ENCODE measurements at places on chromosomes 7 and 10.

DNA sequence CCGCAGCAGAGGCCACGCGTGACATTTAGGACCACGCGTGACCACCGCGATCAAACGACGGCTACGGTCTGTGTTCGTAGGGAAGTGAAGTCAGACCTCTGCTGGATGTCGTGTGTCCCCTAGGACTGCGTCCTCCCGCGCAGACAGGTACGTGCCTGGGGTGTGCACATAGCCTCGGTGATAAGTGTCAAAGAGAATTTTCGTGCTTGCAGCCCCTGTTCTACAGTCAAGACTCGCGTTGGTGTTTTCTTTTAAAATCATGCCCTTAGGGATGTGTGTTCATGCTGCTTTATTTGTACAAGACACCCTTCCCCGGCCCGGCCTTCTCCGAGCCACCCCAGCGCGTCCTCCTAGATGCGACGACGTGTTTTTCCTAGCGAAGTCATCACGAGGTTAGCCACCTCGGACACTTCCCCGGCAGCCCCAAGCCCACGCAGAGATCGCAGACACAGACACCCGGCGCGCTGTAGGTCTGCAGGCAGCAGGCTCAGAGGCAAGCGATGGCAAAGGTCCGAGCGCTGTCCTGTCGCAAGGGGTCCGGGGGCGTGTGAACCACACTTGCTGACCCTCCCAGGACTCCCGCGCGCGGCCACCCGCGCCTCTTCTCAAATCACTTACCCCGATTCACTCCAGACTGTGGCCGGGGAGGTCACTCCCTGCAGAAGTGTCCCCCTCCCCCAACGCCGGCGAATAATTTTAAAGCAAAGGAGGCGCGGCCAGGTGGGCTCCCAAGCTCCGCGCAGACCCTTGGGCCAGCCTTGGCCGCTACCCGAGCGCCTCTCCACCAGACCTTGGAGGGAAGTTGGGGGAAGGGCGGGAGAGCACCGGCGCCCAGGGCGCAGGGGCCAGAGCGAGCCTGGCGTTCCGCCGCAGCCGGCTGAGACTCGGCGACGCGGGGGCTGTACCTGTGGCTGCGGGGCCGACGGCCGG, 552 bp downstream of the MKX start:
- peak; percentile 33 for DNase-seq

GRCh38 chr10:35780970-35781642, 139.0 kb upstream of the FZD8 start:
- no peak for DNase-seq

DNA sequence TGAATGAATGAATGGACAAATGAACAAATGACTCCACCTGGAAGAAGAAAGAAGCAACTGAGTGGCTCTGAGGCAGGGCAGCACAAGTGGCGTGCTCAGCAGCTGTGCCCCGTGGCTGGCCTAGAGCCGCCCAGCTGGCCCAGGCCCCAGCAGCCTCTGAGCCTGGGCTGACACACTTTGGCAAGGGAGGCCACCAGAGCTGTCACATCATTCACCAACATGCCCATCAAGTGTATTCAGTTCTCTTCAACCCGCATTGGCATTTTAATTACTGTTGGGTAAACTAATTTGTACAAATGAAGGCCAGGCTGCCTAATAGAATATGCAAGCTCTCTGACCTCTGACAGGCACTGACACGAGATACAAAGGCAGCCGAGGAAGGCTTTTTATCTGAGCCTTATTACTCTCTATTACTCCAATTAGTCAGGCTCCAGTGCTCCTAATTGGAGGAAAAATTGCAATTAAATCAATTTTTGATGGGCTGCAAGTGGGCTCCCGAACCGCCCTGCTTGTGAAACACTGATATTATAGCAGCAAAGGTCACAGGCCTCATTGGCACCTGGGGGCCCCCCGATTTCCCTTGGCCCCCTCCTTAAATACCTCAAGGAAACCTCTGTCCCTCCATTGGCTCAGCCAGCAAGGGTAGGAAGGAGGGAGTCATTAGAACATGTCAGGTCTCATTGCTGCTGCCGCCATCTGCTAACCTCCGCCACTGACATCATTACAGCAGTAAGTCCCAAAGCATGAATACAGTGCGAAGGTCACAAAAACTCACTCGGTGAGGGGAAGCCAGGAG, 41.9 kb downstream of the DPCD start:
- DNase-seq, result no peak

DNA sequence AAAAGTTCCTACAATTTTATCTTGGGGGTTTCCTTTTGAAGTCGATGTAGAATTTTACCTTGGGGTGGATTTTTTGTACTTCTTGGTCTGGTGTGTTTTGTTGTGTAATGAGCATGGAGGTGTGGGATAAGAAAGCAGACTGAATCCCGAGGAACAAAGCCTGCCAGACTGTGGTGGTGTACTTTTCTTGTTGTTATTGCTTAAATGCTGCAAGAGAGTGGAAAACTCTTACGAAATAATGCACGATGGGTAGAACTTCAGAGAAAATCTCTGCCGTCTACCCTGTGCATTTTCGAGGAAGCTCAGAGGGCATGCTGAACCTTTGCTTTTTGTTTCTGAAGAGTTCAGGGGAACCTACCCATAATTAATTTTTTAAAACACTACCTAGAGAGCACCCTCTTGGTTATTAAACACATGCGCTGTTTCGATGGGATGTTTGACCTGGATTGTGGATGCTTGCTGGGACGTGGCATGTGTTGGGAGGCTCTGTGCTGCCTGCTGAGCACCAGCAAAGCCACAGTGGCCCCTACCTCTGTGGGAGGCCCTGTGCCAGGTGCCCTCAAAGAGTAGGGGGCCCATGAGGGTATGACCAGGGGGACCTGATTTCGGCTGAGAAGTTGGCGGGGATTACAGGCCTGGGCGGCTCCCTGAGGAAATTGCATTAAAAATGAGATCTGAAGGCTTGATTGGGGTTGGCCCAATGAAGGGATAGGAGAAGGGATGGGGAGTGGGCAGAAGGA, 94.1 kb downstream of the TCF7L2 start:
- no peak for DNase-seq

DNA sequence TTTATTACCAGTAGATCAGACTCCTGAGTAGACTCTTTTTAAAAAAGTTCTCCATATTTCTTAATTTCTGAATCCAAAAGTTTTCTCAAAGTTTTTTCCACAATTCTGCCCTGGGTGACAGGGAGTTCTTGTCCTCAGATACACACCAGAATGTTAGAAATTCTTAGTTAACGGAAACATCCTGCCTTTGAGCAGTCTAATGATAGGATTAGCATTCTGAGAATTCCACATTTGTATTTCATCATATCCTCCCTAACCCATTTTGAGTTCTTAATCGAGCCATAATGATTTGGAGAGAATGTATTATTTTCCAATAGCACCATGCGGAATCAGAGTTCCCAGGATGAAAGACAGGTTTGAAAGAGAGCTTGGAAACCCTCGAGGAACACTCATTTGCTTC, 28.9 kb upstream of the MRPS33 start:
- no peak for DNase-seq

- no peak for DNase-seq
These were observed 31.6 kb downstream of the ELAPOR2 start for GRCh38 chr7:87027900-87028299.

- DNase-seq, result no peak
These were observed 49.1 kb downstream of the GNA12 start for GRCh38 chr7:2794836-2795636.

GRCh38 chr10:78283069-78283682, 249.5 kb downstream of the RPS24 start:
- no peak for DNase-seq

GRCh38 chr7:126699707-126700106, 553.0 kb downstream of the GRM8 start:
- DNase-seq, result no peak

DNA sequence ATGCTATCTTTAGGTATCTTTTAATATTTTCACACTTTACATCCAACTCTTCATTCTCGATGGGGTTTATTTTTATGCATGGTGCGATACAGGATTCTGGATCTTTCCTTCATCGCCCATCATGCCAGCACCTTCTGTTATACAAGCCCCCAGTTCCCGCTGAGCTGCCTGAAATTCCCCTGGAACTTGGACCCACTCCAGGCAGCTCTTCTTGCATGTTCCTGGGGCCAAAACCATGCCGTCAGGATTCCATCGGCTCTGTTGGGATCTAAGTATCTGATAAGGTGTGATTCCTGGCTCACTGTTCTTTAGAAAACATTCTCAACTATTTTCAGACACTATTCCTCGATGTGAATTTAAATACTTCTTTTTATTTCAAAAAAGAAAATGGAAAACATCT, 40.5 kb upstream of the PPP2R2D start:
- no peak for DNase-seq

DNA sequence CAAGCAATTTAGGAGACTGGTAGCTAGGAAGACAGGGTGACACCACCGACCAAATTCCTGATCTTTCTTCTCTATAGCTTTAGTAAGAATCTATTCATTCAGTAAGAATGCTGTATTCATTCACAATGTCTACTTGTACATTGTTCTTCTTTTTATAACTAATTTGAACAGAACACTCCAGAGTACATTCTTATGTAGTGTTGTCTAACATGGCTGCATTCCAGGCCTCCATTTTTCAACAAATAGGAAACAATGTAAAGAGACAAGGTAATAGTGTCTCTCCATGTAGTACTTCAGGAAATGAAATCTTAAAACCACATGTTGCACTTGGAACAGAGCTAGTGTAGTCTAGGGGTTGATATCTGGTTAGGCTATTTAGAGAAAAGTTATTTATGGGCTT, 1.8 kb downstream of the VCL start:
- DNase-seq, result no peak

- DNase-seq, result no peak
These were observed 28.4 kb downstream of the JMJD1C start for GRCh38 chr10:63437116-63437949.

GRCh38 chr7:42315103-42315502, 78.1 kb upstream of the GLI3 start:
- no peak for DNase-seq

- DNase-seq, result no peak
These were observed 21.2 kb upstream of the PRKCQ start for GRCh38 chr10:6601246-6601805.

DNA sequence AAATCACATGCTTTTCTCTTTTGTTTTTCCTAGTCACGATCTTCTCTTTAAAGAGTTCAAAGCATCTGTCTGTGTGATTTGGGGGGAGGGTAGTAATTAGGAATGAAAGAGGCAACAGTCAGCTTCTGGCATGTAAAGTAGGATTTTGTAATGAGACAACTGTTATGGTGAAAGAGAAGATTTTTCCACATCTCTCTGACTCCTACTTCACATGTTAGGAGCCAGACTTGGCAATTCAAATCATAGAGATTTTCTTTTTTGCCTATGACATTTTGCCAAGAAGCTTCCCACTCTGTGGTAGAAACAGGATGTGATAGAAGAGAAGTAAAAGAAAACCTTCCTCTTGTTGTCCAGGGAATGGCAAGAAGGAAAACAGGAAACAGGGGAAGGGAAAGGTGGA, 38.3 kb upstream of the KLHL7 start:
- DNase-seq, result no peak

DNA sequence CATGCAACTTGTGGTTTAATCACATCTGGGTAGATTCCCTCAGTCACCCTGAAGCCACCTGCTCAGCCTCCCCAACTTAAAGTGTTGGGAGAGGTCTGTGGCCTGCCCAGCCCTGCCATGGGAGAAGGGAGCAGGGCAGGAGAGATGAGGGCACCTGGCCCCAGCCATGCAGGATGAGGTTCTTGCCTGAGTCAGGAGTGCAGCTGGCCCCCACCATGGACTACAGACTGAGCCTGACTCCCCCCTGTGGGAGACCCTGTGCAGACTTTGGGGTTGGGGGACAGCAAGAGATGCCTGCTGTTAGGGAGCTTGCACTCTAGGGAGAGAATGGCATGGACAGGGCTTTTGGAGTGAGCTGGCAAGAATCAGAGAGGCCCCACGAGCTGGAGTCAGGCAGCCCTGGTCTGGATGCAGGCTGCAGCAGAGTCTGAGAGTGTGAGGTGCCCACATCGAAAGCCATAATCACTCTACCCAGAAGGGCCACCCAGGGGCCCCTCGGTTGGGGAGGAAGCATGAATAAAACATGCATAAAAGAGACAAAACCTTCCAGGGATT, 34.7 kb upstream of the DPYSL4 start:
- DNase-seq, result no peak

DNA sequence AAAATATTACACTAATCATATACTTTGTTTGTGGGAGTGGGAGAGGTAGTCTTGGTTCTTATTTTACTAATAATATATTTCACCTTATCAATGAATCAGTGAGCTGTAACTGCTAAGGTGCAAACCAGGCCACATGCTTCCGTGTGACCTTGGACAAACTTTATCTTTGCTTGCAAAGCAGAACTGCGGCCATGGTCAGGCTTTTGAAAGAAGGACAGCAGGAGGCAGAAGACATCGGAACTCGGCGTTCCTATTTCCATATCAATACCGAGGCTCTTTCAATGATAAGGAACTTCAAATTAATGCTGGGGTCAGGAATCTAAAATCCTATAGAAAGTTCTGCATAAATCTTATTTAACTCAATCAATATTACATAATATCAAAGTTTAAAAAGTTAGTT, 491.9 kb upstream of the PFKP start:
- no peak for DNase-seq

DNA sequence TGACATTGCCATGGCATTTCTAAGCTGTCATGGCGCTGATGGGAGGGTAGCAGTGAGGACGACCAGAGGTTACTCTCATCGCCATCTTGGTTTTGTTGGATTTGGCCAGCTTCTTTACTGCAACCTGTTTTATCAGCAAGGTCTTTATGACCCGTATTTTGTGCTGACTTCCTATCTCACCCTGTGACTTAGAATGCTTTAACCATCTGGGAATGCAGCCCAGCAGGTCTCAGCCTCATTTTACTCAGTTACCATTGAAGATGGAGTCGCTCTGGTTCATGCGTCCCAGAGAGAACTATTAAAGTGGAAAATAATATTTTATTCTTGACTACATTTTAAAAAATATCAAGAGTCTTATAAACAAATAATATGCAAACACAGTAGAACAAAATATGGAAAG, 131.7 kb downstream of the RSU1 start:
- no peak for DNase-seq

DNA sequence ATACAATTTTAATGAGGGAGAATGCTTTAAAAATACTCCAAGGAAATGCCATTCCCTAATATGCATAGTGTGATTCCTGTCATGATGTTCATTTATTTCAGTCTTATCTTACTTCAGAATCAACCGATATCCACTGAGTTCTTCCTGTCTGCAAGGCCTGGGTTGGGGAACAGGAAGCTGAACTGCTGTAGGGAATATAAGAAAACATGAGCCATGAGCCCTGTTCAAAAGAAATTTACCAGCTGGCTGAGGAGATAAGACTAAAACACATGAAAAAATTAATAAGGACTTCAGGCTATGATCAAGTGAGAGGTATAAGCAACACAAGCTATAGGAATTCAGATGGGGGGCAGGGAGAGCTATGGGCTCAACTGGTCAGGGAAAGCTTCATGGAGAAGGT, 184.7 kb downstream of the PLPP4 start:
- DNase-seq, result no peak

Data from stimulated activated CD4-positive, alpha-beta T cell treated with anti-CD3 and anti-CD28 coated beads, Interleukin-15, amount 100 ng/mL, for 24 hours (primary cell).